ENCODE measurements at places on chromosomes 12 and 14.

DNA sequence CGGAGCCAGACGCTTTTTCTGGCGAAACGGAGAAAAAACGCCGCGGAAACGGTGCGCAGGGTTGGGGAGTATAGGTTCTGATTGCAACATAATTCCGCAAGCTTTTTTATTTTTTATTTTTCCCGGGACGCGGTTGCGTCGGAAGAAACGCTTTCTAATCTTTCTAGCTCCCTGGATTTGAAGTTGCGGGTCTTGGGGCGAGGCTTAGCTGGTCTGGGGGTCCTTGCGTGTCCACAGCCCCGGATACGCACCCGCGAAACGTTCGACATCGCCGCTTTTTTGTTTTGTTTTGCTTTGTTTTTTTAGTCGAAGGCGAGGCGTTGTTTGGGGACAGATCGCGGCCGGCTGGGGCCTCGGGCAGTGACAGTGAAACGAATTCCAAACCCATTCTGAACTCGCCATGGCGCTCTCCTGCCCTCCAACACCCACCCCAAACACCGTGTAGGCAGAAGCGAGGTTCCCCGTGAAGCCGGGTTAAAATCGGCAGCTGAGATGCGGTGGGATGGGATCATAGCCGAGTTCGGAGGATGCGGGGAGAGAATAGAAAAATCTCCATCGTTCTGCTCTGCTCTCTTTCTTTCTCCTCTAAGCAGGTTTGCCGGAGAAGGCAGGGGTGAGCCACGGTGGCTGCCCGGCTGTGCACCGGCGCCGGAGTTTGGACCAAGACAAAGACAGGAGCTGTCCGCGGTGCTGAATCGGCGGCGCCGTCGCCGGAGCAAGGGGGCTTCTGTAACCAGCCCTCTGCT, 8.1 kb upstream of the LHX5 start:
- no peak for DNase-seq

DNA sequence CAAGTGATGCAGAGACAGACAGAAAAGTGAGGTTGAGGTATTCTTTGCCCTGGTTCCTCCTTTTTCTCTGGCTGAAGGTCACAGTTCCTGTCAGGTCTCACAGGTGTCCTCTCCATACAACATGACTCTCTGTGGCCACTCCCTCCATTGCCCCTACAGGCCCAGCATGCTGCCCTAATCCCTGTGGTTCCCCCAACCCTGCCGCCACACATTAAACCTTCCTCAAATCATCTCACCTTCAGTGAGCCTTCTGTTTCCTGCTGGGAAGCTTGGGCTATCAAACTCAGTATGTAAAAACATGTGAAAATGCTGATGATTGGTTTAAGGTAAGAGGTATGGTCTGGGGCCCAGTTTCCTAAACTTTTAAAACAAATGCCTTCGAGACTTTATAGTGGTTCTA, 159.0 kb upstream of the E2F7 start:
- no peak for DNase-seq

GRCh38 chr14:89543425-89543790, 126.4 kb upstream of the FOXN3 start:
- no peak for DNase-seq

GRCh38 chr12:121145221-121145620, 12.5 kb downstream of the P2RX7 start:
- no peak for DNase-seq

- DNase-seq: no peak
These were observed 772.5 kb upstream of the ALG10B start for GRCh38 chr12:37543966-37544668.

GRCh38 chr14:56193347-56193746, 75.1 kb downstream of the PELI2 start:
- DNase-seq: no peak

DNA sequence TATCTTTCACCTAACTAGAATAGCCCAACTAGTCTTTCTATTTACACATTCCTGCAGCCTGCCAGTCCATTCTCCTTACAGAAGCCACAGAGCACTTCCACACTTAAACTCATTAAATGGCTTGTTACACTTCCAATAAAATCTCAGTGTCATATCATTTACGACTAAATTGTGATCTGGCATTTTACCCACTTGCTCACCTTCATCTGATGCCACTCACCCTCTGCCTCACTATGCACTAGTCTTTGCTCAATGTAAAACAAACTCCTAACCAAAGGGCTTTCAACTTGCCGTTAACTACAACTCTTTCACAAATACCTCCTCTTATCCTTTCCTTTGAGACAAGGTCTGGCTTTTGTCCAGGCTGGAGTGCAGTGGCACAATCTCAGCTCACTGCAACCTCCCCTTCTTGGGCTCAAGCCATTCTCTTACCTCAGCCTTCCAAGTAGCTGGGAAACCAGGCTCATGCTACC, 24.1 kb downstream of the YAF2 start:
- DNase-seq: no peak

DNA sequence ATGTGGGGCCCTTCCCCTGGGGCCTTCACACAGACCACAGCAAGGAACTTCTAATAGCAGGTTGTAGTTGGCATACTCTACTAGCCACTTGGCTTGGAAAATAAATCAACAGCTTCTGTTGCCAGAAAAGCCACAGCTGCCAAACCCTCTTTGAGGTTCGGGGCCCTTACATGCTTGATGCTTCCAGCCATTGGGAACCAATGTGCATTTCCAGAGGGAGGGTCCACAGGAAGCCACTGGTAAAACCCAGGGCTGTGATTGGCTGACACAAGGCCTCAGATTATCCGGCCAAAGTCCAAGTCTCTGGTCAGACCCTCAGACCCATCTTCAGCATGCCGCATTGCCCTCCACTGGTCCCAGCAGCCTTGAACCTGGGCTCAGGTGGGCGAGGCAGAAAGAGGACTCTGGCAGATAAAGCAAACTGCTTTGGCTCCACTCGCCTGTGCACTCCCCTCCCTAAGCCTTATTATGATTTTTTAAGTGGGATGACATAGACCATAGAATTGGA, 214.4 kb downstream of the BCL11B start:
- DNase-seq: no peak

GRCh38 chr14:39265806-39266524, 32.2 kb downstream of the MIA2 start:
- no peak for DNase-seq

- no peak for DNase-seq
These were observed 108.5 kb downstream of the ZFC3H1 start for GRCh38 chr12:71555191-71555590.

All from CD4-positive, alpha-beta T cell treated with Interleukin-17A for 1 hour (primary cell).